ENCODE measurements at places on chromosomes 3 and 15. TPM values are rescaled to one million over a fixed set of nuclear protein-coding genes. Genes with fewer than 3 reads are reported as not detected.

Gene PROS1
- total RNA-seq, result 27.5 TPM

Gene BCHE
- total RNA-seq, result 10.3 TPM

Gene CAMP
- 12.1 TPM for total RNA-seq

Gene TMEM207
- total RNA-seq, result 12.2 TPM

Gene WNT5A
- total RNA-seq, result 84.9 TPM

Measured in metanephros (tissue), 2 donors.